ENCODE measurements at places on chromosomes 5 and 9.

DNA sequence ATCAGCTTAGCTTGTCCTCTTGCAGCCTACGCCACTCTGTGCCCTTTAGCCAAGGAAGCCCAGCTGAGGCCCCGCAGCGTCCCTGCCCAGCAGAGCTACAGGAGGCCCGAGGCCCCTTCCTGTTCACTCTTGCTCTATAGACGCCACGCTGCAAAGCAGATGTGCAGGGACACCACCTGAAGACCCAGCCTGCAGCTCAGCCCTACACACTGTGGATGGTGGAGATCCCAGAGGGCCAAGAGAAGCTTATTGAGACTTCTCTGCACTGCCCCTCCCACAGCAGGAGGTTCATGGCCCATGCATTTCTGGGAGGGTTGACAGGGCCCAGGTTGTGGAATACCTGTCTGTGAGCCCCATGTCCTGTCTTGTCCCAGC, 33.6 kb downstream of the IRF1 start:
- no peak for DNase-seq

DNA sequence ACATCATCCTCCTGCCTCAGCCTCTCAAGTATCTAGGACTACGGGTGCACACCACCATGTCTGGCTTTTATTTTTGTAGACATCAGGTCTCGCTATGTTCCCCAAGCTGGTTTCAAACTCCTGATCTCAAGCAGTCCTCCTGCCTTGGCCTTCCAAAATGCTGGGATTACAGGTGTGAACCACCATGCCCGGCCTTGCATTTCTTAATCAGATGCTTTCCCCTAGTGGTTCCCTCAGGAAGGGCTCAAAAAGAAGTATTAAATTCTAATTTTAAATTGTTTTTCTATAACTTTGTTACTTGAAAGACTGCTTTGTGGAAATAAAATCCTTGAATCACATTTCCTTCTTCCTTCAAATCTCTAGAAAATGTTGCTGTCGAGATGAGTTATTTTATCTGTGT, 79.5 kb upstream of the ROR2 start:
- no peak for DNase-seq

DNA sequence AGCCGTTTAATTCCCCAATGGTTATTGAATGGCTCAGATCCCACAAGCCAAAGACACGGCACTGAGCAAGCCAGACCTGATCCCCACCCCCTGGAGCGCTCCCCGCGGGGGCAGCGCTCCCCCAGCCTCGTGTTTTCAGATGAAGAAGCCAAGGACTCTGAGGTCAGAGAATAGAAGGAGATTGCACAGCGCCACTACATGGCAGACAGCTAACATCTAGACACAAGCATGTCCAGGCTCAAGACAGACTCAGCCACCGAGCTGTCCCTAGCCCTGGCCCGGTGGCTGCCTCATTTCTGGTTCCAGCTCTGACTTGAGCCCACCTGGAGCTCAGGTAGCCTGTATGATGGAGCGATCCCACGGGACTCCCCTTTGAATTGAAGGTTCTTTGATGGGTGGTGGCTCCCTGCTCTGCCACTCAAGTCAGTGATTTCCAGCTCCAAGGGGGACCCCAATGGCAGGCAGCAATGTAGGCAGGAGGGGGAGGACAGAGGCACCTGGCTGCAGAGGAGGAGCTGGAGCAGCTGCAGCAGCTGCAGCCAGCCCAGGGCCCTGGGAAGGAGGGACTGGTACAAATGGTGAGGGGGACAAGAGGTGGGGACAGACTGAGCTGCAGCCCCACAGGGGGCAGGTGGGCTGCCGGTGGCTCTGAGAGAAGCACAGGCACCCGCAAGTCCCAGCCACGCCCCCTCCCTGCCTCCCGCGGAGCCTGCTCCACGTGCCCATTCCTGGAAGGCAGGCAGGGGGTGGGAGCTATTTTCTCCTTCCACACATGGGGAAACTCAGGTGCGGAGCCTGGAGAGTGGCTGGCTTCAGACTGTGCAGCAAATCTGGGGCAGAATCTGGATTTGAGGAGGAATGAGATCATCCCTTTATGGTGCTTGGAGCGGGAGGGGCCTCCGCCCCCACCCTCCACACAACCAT, 40.2 kb downstream of the NTNG2 start:
- no peak for DNase-seq

GRCh38 chr9:78695519-78695918, 398.6 kb downstream of the PSAT1 start:
- DNase-seq, result no peak

GRCh38 chr9:38652044-38652443, 31.6 kb upstream of the ANKRD18A start:
- DNase-seq, result no peak

- DNase-seq, result no peak
These were observed 26.2 kb upstream of the TGFBR1 start for GRCh38 chr9:99078717-99079116.

- DNase-seq, result no peak
These were observed 43.5 kb upstream of the COL15A1 start for GRCh38 chr9:98900244-98900643.

GRCh38 chr5:73564675-73565074, 764 bp downstream of the ANKRA2 start:
- no peak for DNase-seq

DNA sequence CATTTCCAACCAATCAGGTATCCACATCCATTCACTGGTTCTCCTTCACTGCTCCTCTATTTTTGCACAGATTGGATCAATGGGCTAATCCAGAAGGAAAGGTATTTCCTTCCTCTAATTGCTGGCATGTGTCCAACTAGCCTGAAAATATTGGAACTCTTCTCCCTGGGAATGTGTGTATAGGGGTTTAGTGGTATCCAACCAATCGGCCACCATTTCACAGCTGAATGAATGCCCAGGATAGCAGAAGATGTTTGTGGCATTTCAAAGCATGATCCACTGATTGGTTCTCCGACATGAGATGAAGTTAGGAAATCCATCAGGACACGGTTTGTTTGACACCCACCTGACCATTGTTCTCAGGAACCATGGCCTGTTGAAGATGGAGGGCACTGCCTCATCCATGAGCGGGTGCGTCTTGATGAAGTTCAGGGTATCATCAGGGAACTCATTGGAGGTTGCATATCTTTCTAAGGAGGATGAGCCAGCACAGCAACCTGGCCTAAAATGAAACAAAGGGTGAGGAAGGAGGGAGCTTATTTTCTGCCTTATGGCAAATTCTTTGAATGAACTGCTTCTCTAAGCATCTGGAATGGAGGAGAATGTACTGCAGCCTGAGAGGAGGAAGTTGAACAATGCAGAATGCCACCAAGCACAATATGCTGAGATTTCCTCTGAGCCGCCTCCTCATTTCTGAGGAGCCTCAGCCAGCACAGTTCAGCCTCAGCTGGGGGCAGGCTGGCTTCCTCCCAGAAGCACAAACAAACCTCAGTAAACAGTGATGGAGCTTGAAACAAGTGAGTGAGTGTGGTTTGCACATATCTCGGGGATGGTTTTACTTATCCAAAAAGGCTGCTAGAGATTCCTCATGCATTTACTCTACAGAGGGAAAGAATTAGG, 94.6 kb downstream of the SEMA6A start:
- no peak for DNase-seq

- DNase-seq, result no peak
These were observed 86.0 kb downstream of the TRIO start for GRCh38 chr5:14229181-14229580.
